ENCODE measurements at places on chromosomes 3 and 15.

DNA sequence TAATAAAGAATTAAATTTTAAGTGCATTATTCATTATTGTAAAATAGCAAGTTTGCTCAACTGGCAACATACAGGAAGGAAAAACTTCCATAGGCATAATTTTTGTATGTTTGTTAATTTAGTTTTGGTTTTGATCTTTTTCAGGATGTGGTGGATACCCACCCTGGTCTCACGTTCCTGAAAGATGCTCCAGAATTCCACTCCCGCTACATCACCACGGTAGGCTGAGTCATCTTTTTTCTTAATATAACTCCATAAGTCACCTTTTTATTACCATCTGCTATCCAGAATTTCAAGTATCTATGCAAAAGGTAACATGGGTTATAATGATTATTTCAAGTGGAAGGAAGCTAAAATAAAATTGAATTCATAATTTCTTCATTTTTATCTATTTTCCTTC is 104.8 kb downstream of the PPP2R3A start:
- DNase-seq, result no peak

DNA sequence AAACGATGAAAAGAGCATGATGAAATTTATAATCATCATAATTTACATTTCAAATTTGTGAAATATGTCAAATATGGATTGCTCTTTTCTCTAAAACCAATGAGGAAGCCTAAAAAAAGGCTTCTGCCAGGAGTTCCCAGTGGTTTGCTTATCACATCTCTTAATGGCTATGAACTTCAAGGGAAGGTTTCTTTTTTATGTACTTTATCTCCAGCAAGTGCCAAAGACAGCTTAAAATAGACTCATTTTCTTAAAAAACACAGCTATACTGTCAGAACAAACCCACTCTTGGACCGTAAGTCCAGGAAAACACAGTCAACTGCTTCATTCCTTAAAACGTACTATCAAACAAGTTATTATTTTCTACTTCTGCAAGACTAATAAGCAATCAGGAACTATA is 80.2 kb downstream of the DLG1 start:
- no peak for DNase-seq

DNA sequence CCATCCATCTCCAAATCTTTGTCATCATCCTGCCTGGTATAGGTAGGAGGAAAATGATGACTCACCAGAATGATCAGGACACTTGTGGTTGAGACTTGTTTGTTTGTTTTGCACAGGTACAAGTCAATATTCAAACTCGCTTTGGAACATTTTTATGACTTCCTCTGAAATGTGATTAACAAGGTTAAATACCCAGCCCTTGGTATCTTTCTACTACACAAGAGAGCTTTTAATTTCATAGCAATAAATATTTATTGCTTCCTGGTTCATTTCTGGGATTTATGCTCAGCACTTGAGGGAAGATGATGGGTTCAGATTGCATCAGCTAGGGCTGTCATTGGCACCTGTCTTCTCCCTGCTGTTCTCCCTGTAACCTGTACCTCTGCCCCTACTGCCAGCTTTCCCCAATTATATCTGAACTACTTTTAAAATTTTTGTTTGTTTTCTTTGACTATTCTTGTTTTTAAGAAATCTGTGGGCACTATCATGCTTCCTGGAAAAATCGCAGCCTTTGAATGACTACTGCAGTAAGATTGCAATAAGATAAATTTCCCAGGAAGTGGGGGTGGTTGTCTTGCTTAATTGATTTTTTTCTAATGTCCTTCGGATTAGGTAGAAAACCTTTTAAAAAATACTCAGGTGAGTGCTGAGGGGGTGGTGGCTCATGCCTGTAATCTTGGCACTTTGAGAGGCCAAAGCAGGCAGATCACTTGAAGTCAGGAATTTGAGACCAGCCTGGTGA is 24.3 kb upstream of the GCNT3 start:
- no peak for DNase-seq

GRCh38 chr3:16199769-16200168 is 25.3 kb downstream of the GALNT15 start:
- no peak for DNase-seq

- no peak for DNase-seq
These were observed 811.4 kb downstream of the NAALADL2 start for GRCh38 chr3:175670557-175670956.

- DNase-seq, result no peak
These were observed 106.0 kb upstream of the CCNL1 start for GRCh38 chr3:157265931-157266330.

GRCh38 chr3:12175844-12176453 is 17.2 kb upstream of the TIMP4 start:
- no peak for DNase-seq

GRCh38 chr3:126137490-126138130 is 42.8 kb downstream of the ALDH1L1 start:
- no peak for DNase-seq

GRCh38 chr3:197297002-197297401 is 1.4 kb downstream of the DLG1 start:
- no peak for DNase-seq

- DNase-seq, result no peak
These were observed 2.1 kb upstream of the PARP14 start for GRCh38 chr3:122678506-122678905.
